ENCODE measurements at places on chromosomes 6 and 20. TPM values are rescaled to one million over a fixed set of nuclear protein-coding genes. Genes with fewer than 3 reads are reported as not detected.

The OOEP gene
- polyA plus RNA-seq = not detected

GRCh38 chr20:58664883-58665282 lies 13.8 kb downstream of the STX16 start:
- no peak for DNase-seq

GRCh38 chr20:19907326-19908056 lies 109.7 kb upstream of the NAA20 start:
- DNase-seq = no peak

The CCN2 gene
- 213 TPM for polyA plus RNA-seq

DNA sequence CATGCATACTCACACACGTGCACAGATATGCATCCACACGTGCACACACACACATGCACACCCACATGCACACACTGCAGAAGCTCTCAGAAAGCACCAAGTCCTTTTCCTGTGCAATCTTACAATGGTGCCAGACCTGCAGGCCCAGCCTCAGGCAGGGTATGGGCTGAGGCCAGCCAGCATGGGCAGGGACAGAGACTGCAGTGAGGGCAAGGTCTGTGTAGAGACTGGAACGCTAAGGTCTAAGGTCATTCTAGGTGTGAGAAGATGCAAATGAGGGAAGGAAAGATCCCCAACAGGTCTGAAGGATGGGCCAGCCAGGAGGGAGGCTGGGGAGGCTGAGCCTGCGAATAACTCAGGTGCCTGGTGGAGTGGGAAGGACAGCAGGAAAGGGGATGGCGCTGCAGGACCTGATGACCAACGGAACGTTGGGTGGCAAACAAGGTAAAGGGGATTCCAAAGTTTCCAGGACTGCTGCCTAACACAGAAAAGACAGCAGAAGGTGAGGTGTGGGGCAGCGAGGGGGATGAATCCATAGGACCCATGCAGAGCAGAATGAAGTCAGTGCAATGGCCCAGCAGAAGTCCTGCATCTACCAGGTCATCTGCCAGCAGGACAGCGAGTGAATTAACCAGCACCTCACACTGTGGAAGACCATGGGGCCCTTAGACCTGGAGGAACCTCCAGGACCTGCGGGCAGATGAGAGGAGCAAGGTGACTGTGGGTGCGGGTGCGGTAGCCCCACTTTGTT lies 67.0 kb downstream of the ABHD12 start:
- DNase-seq = no peak

GRCh38 chr6:161847628-161848027 lies 573.8 kb upstream of the AGPAT4 start:
- no peak for DNase-seq

The DEFB132 gene
- not detected for polyA plus RNA-seq

GRCh38 chr6:38703949-38704590 lies 1.1 kb upstream of the GLO1 start:
- DNase-seq = peak; percentile 28

GRCh38 chr20:16418616-16419015 lies 154.6 kb downstream of the KIF16B start:
- DNase-seq = no peak

The CDSN gene
- not detected for polyA plus RNA-seq

DNA sequence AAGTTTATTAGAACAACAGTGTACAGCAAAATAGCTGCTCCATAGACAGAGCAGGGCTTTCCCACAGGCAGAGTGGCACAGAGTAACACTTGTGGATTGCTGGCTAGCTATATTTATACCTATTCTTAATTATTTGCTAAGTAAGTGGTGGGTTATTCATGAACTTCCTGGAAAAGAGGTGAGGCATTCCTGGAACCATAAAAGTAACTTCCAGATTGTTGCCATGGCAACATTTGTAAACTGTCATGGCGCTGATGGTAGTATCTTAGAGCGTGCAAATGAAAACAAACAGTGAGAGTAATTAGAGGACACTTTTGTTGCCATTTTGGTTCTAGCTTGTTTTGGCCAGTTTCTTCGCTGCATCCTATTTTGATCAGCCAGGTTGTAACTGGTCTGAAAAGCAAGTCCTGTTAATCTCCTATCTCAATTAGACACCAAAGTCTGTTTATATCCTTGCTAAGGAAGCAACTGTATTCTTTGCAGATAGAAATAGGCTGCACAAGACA lies 23.9 kb downstream of the DEFB114 start:
- DNase-seq = no peak

DNA sequence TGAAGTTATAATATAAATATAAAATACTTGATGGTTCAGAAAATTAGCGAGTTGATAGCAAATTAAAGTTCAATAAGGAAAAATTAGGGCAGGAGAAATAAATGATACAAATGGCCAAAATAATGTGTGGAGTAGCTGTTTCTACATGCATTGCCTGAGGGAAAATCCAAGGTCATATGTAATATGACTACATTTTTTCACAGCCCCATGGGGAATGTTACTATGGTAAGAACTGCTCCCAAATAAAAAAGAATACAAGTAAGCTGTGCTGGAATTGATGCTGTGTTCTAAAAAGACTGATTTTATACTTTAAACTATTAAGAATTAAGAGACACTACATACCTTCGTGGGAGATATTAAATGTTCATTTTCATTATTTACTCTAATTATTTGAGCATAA lies 34.1 kb downstream of the MEI4 start:
- no peak for DNase-seq

DNA sequence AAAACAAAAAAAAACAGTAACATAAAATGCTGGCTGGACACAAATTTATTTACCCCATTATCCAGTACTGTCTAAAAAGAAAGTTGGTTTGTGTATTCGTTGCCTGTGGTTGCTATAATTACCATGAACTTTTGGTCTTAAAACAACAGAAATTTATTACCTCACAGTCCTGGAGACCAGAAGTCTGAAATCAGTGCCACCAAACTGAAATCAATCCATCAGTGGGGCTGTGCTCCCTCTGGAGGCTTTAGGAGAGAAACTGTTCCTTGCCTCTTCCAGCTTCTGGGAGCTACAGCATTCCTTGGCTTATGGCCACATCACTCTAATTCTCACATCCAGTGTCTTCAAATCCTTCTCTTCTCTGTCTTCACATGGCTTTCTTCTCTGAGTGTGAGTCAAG lies 79.4 kb downstream of the SNX5 start:
- no peak for DNase-seq

DNA sequence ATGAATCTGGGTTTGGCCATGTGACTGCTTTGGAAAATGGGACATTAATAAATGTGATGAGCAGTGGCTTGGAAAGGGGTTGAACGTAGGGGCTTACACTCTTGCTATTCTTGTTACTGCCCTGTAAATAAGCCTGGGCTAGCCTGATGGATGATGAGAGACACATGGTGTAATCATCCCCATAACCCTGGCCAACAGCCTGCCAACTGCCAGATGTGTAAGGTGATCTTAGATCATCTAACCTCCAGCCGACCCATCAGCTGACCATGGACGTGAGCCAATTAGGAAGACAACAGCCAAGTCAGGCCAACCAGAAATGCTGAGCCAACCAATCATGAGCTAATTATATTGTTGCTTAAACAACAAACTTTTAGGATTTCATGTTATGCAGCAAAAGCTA lies 25.2 kb downstream of the FBXO30 start:
- DNase-seq = no peak

GRCh38 chr6:144149558-144149893 lies 791 bp upstream of the STX11 start:
- no peak for DNase-seq

The SLC35D3 gene
- 0.14 TPM for polyA plus RNA-seq

The FOXC1 gene
- polyA plus RNA-seq = 76.7 TPM

- DNase-seq = no peak
Measured at GRCh38 chr20:4946986-4947385, 54.3 kb downstream of the SLC23A2 start.

- no peak for DNase-seq
Measured at GRCh38 chr6:8483650-8484049, 48.3 kb upstream of the SLC35B3 start.

DNA sequence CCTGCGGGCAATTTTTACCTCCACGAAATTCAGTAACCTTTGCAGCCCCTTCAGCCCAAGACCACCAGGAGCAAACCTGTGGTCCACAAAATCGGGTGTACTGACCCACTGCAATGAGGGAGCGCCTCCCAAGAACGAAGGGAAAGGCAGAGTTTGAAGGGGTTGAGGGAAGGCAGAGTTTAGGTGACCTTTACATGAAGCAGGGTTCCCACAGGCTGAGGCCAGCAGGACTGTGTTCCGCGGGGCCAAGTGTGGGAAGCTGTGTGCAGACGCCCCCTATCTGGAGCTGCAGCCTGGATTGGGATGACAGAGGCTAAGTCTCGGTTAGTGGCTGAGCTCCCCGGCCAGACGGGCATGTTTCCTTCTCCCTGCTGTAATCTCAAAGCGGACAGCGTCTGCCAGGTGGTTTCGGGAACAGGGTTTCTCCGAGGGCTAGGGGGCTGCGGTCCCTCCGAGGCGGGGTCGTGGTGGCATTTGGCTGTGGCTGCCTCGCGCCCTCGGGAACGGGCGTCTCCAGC lies 826 bp upstream of the PYGB start:
- no peak for DNase-seq

DNA sequence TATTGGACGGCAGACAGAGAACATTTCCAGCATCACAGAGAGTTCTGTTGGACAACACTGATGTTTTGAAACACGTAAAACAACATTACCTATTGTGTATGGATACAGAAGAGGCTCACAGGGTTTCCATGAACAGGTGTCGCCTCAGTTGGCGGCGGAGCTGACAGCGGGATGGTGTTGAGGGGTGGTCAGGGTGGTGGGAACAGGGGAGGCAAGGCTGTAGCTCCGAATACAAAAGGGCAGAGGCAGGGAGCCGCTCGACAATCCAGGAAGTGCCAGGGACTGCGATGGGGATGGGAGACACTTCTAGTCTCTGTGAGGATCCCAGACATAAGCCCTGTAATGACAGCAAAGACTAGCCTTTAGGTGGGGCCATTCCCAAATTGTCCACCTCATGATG lies 14.5 kb upstream of the PI16 start:
- DNase-seq = no peak

The SIRPB2 gene
- polyA plus RNA-seq = 0.80 TPM

GRCh38 chr6:116101302-116101718 lies 657 bp downstream of the NT5DC1 start:
- peak; percentile 5 for DNase-seq

DNA sequence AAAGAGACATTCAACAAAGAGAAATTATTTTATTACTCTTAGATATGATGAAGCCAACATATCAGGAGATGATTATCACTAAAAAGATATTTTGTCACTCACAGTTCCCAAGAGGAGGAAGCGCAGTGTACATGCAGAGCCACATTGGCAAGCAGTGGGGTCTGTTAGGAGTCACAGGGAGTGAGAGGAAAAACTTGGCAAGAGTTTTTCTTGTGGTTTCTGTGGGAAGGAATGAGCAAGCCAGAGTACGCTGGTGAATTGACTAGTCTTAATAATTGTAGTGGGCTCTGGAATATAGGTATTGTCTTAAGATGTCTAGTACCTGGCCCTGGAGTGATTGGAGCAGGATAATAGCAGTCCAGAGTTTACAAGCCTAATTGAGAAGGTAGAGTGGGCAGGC lies 1095.2 kb downstream of the GRIK2 start:
- no peak for DNase-seq

DNA sequence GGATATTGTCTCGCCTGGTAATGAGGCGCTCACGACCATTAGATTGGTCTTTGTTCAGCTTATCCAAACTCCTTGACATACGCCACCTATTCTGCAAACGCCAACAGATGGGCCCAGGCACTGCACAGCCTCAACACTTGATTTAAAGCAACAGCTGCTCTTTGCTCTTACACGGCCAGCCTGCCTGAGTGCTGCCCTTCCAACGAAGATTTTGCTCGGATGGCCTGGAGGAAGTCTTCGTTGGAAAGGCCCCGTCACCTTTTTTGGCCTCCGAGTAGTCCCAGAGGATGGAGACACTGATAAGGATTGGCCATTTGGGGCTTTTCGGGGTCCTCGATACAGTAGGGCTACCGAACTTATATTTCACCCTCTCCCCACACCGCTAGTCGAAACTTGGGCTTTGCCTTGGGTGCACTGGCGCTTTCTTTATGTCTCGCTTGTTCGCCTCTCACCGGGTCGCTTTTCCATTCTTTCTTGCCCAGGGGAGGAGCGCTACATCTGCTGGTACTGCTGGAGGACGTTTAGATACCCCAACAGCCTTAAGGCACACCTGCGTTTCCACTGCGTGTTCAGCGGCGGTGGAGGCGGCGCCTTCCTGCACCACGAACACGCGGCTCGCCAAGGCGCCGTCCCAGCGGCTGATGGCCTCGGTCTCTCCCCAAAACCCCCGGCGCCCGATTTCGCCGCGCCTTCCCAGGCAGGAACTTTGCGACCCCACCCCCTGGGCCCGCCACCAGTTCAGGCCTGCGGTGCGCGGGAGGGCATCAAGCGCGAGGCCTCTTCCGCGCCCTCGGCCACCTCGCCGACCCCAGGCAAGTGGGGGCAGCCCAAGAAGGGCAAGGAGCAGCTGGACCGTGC lies 6.1 kb downstream of the PRDM13 start:
- DNase-seq = no peak

The LRFN2 gene
- 1.1 TPM for polyA plus RNA-seq

GRCh38 chr6:16238963-16239797 lies 793 bp downstream of the GMPR start:
- peak; percentile 37 for DNase-seq

- no peak for DNase-seq
Measured at GRCh38 chr6:104896914-104897313, 37.2 kb upstream of the HACE1 start.

- DNase-seq = no peak
Measured at GRCh38 chr20:4161401-4162251, 146.3 kb upstream of the RNF24 start.

- peak; percentile 35 for DNase-seq
Measured at GRCh38 chr20:12970372-12970821, 38.4 kb upstream of the SPTLC3 start.

The DPPA5 gene
- polyA plus RNA-seq = not detected

- no peak for DNase-seq
Measured at GRCh38 chr6:3868544-3868943, 19.4 kb downstream of the FAM50B start.

GRCh38 chr6:43953794-43954310 lies 173.4 kb downstream of the MRPL14 start:
- DNase-seq = peak; percentile 21

The MSH5 gene
- 54.6 TPM for polyA plus RNA-seq

Measured in renal pelvis (tissue), 12 donors.